ENCODE measurements at places on chromosomes 4 and X. TPM values are rescaled to one million over a fixed set of nuclear protein-coding genes. Genes with fewer than 3 reads are reported as not detected.

The GPR50 gene
- total RNA-seq = not detected

The GPR173 gene
- 11.3 TPM for total RNA-seq

The PAGE3 gene
- total RNA-seq = not detected

The ADGRL3 gene
- not detected for total RNA-seq

The MAOB gene
- not detected for total RNA-seq

The CT45A1 gene
- not detected for total RNA-seq

The UGT8 gene
- 0.14 TPM for total RNA-seq

- peaks cover 10% of the 10 kb centered on the region for H3K36me3 ChIP-seq
- H3K27ac ChIP-seq = peak overlapping the region; percentile 97
- peaks cover 51% of the 10 kb centered on the region for H3K4me1 ChIP-seq
- no peaks in the 10 kb centered on the region for H3K27me3 ChIP-seq
- H3K4me3 ChIP-seq = no peak overlapping the region
Measured at GRCh38 chr4:7808181-7808580, 131.5 kb downstream of the AFAP1 start.

DNA sequence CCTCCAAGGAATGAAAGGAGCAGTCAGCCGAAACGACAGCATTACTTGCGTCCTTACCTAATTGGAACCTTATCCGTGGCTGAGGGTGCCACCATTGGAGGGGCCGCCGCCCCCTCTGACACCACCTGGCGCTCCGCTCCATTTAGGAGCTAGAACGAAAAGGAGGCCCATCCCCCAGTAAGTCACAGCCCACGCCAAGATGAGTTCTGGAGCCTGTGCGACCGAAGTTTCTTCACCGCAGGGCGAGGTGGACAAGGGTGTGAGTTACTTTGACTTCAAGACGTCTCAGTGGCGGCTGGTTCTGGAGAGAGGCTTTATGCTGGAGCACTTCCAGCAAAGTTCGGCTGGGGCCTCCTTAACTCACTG, 729 bp upstream of the IRF2 start:
- peaks cover 26% of the 10 kb centered on the region for H3K4me1 ChIP-seq
- no peaks in the 10 kb centered on the region for H3K36me3 ChIP-seq
- DNase-seq = peak; percentile 54
- H3K4me3 ChIP-seq = peak overlapping the region; percentile 77
- H3K27ac ChIP-seq = peak overlapping the region; percentile 82
- H3K27me3 ChIP-seq = no peaks in the 10 kb centered on the region

DNA sequence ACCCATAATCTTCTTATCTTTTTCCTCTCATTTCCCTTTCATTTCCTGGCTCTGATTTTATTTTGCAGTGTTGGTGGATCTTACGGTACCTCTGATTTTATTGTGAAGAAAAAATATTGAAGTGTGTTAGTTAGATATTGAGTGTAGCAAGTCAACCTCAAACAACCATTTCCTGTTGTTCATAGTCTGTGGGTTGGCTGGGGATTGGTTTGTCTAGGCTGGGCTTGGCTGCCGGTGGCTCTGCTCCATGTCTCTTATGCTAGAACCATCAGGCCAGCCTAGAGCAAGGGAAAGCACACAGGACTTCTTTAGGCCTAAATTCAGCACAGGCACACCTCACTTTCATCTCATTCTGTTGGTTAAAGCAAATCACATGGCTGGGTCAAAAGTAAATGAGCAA, 383.1 kb upstream of the LCORL start:
- peak; percentile 6 for DNase-seq
- H3K4me3 ChIP-seq = no peak overlapping the region
- H3K27ac ChIP-seq = no peak overlapping the region

GRCh38 chrX:117752745-117753144, 363.9 kb downstream of the KLHL13 start:
- no peak overlapping the region for H3K4me3 ChIP-seq
- H3K4me1 ChIP-seq = no peaks in the 10 kb centered on the region
- DNase-seq = no peak
- H3K27me3 ChIP-seq = no peaks in the 10 kb centered on the region
- no peaks in the 10 kb centered on the region for H3K36me3 ChIP-seq

DNA sequence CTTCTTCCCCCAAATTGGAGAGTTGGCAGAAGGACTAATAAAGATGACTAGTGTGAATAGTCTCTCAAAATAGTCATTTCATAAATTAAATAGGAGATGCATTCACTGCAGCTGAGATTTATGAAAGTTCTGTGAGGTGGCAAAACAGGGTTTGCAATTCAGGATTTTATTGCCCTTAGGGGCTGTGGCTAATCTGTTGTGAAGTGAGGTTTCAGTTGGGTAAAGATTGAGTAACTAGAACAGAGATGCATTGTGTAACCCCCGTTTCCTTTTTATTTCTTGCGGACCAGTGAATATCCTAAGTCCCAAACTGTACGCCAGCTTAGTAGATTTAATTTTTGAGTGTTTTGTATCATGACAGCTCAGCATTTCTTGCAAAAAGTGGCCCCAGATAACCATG, 16.2 kb upstream of the SCRG1 start:
- H3K27ac ChIP-seq = no peak overlapping the region
- H3K36me3 ChIP-seq = no peaks in the 10 kb centered on the region
- H3K27me3 ChIP-seq = no peaks in the 10 kb centered on the region

DNA sequence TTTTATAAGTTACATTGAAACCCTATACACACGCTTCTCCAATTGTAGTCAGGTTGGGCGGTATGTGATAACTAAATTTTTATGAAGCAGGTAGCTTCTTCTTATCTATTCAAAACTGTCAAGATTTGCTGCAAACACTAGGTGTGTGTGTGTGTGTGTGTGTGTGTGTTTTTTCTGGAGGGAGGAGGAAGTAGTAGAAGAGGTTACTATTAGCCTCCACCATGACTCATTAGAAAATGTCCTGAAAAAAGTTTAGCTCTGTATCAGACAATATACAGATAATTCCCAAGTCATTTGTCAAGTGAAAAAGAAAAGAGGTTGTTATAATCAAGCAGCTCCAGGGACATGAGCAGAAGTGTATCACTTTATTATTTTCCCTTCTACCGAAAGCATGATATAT, 33.9 kb downstream of the PCDH7 start:
- H3K36me3 ChIP-seq = no peaks in the 10 kb centered on the region
- no peak overlapping the region for H3K4me3 ChIP-seq
- peak; percentile 73 for DNase-seq
- no peaks in the 10 kb centered on the region for H3K27me3 ChIP-seq
- peak overlapping the region; percentile 30 for H3K27ac ChIP-seq

GRCh38 chr4:42396752-42397634, at the start of gene SHISA3:
TSS of gene SHISA3 (plus strand) at chr4:42397488. CDS start at chr4:42398057, 569 bp downstream.
- H3K4me3 ChIP-seq = peak within 1 kb of the TSS; percentile 78
- no peaks in the 10 kb centered on the region for H3K36me3 ChIP-seq
- no peaks in the 10 kb centered on the region for H3K27me3 ChIP-seq
- H3K4me1 ChIP-seq = peaks cover 14% of the 10 kb centered on the region
- H3K27ac ChIP-seq = peak within 1 kb of the TSS; percentile 26

- no peak overlapping the region for H3K27ac ChIP-seq
- H3K27me3 ChIP-seq = no peaks in the 10 kb centered on the region
- H3K36me3 ChIP-seq = no peaks in the 10 kb centered on the region
- H3K4me3 ChIP-seq = no peak overlapping the region
- no peak for DNase-seq
Measured at GRCh38 chr4:24668956-24669355, 84.6 kb upstream of the DHX15 start.

DNA sequence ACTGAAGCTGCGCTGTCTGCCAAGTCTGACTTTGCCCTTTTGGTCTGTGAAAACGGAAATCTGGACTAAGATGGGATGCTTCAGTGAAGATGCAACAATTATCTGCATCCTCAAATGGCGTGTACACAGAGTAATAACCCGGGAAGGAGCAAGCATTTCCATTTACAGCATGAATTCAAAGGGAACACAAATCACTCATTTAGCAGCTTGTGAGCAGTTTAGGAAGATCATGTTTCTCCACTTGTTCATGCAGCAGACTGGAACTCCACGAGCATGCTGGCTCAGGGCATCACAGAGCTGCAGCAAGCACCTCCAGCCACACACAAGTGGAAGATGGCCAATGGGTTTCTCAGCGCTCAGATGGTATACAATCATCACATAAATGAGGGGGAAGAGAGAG, 175.5 kb downstream of the NLGN4X start:
- H3K27ac ChIP-seq = no peak overlapping the region
- H3K27me3 ChIP-seq = no peaks in the 10 kb centered on the region

GRCh38 chrX:50097071-50097470, 103.7 kb downstream of the AKAP4 start:
- no peaks in the 10 kb centered on the region for H3K36me3 ChIP-seq
- no peaks in the 10 kb centered on the region for H3K27me3 ChIP-seq
- no peak overlapping the region for H3K4me3 ChIP-seq
- H3K4me1 ChIP-seq = no peaks in the 10 kb centered on the region
